Kasumi-1 (cell line): ENCODE measurements at places on chromosomes 12 and 14.

- no peak for DNase-seq
Measured at GRCh38 chr14:93281937-93282336, 50.9 kb downstream of the BTBD7 start.

- DNase-seq, result peak; percentile 63
Measured at GRCh38 chr14:23562822-23563472, 4.6 kb downstream of the AP1G2 start.

- DNase-seq, result no peak
Measured at GRCh38 chr12:3071107-3071506, 6.1 kb upstream of the TSPAN9 start.

DNA sequence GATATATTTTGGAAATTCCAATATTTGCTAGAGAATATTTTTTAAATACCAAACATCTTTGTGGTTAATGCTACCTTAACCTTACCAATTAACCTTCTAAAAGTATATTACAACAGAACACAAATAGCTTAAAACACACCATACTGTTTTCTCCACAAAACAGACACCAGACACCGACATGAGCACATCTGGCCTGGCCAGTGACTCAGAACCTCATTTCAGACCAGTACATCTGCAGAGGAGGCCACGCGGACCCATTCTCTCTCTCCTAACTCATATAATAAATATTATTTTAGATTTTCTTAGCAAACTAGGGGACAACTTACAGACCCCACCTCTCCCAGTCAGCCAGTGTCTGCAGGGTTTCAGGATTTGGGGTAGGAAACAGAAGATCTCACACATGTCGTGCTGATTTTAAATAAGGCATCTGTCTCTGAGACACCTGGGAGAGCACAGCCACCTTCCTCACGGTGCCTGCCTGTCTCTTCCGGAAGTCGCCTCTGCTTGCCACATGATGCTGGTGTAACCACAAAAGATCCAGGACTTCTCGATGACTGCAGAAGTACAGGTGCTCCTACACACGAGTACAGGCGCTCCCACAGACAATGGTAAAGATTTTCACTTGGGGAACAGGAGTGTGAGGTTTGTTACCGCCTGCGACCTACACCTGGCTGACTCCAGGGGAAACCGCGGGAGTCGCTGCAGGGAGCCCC is 9.7 kb upstream of the ANKLE2 start:
- DNase-seq, result peak; percentile 37

DNA sequence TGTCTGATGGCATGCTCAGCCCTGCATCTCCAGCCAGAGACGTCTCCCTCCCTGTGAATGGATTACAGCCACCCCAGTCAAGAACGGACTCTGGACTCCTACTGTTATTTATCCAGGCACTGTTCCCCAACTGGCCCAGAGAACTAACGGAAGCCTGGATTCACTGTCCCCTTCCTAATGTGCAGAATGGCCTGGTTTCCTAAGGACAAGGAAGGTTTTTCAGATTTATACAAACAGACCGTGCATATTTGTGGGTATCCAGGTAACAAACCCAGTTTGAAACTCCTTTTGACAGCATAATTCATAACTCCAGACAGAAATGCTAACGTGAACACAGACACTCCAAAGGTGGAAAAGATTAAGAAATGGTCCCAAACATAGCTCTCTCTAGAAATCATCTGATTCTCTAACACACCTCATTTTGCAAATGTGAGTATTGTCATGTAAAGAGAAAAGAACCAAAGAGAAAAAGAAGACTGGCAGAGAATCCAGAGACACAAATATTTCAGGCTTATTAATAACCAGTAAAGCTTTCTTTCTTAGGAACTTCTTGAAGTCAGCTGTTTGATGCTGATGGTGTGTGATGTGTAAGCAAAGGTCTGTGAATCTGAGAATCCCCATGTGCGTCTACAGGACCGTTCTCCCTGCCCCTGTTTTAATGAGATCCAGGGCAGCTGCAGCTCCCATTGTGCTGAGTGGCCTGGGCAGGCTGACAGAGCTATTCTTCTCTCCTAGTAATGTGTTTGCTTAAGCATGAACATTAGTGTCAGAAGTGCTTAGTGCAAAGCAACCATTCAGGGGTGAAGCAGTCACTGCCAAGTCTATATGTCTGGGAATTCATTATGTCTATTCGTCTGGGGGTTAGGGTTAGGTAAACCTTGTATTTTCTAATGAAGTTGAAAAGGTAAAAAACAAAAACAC is 86.8 kb upstream of the HIF1A start:
- no peak for DNase-seq

- DNase-seq, result no peak
Measured at GRCh38 chr14:104433401-104434213, 146.0 kb upstream of the C14orf180 start.

GRCh38 chr12:104887452-104887851 is 70.6 kb downstream of the SLC41A2 start:
- no peak for DNase-seq

GRCh38 chr12:132285991-132286681 is 43.3 kb downstream of the GALNT9 start:
- no peak for DNase-seq

DNA sequence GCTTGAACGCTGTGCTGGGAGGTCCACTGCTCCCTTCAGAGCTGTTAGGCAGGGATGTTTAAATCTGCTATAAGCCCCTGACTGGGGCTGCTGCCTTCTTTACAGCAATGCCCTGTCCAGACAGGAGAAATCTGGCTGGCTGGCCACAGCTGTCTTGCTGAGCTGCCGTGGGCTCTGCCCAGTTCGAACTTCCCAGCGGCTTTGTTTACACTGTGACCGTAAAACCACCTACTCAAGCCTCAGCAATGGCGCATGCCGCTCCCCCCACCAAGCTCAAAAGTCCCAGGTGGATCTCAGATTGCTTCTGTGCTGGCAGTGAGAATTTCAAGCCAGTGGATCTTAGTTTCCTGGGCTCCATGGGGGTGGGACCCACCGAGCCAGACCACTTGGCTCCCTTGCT is 35.8 kb downstream of the CKAP4 start:
- DNase-seq, result no peak

- DNase-seq, result no peak
Measured at GRCh38 chr14:76272774-76273173, 103.2 kb upstream of the ESRRB start.

DNA sequence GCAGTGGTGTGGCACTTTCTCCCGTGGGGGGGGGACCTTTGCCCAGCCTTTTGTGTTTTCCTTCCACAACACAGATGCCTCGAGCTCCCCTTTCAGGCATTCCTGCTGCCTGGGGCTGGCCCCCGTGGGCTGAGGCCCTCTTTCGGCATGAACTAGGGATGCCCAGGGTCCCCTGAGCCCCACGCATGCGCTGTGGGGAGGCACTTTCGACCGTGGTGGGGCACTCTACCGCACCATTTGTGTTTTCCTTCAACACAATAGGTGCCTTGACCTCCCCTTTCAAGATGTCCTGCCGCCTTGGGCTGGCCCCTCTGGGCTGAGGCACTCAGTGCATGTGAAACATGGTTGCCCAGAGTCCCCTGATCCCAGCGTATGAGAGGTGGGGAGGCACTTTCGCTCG is 363.7 kb downstream of the ALG10 start:
- no peak for DNase-seq

DNA sequence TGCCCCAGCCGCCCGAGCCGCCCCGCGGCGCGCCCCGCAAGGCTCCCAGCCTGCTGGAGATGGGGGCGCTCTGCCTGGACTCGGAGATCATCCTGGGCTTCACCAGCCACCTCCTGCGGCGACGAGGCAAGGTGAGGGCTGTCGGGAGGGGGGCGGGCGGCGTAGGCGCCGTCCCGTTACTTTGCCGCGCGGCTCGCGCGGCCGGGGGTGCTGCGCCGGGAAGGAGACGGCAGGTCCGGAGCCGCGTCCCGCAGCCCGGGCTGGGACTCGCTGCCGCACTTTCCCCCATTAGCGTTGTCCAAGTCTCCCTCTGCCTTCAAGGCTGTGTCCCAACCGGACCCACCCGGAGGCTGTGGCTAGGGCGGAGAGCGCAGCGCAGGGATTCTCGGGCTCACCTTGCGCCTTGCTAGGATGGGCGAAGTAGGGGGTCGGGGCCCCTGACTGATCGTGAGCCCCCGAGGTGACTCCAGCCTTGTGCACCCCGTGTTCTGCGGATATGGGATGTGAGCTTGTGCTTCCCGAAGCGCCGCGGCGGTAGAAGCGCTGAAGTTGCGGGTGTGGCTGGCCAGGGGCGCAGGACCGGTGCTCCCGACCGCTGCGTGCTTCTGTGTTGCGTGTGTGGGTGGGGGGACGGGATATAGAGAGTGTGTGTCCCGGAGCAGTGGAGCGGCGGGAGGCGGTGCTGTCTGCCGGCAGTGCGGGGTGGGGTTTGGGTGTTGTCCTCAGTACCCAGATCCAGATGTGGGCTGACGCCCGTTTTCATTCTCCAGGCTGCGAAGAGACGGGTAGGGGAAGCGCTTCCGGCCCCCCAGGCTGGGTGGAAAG is 1.7 kb upstream of the KIF26A start:
- DNase-seq, result no peak

DNA sequence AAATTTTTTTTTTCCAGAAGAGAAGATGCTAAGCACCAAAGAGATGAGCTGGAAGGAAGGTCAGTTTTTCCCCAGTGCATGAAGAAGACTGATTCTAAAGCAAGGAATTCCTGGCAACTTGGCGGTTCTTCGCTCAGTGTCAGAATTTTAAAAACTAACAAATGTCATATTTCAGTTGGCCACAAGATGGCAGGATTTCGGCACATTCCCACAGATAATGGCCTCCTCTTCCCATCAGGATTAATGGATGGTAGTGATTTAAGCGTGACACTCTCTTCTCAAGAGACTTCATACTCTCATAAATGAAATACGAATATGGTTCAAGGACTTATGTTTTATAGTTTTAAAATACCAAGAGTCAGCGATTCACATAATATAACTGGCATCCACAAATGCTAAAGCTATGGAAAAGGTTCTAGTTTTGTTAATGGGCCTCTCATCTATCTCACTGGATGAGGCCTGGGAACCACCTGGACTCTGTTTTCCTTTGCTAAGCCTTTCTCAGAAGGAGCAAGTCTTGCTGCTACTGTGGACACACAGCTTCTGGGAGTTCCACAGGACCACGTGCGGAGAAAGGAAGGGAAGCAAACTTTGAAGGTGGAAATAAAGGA is 46.1 kb upstream of the PTPRO start:
- DNase-seq, result no peak

DNA sequence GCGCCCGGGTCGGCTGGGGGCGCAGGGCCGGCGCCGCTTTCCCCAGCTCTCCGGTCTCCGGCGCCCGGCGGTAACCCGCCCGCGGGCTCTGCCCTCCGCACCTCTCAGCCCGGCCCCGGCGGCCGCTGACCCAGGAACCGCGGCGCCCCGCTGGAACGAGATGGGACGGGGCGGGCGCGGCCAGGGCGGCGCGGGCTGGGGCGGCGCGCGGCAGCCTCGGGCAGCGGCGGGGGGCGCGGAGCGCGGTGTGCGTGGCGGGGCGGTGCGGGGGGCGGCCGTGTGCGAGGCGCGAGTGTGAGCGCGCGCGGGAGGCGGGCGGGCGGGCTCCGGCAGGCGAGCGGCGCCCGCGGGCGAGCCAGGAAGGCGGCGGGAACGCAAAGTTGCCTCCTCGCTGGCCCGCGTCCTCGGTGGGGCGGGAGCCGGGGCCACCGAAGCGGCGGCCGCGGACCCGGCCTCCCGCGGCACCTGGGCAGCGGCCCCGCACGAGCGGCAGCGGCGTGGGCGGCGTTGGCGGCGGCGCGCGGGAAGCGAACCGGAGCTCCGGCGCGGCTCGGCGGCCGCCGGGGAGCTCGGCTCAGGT is 671 bp upstream of the DIO3 start:
- DNase-seq, result no peak

- no peak for DNase-seq
Measured at GRCh38 chr14:100320157-100320856, 2.8 kb upstream of the SLC25A47 start.

GRCh38 chr14:23930742-23931141 is 22.8 kb upstream of the DHRS4 start:
- no peak for DNase-seq

DNA sequence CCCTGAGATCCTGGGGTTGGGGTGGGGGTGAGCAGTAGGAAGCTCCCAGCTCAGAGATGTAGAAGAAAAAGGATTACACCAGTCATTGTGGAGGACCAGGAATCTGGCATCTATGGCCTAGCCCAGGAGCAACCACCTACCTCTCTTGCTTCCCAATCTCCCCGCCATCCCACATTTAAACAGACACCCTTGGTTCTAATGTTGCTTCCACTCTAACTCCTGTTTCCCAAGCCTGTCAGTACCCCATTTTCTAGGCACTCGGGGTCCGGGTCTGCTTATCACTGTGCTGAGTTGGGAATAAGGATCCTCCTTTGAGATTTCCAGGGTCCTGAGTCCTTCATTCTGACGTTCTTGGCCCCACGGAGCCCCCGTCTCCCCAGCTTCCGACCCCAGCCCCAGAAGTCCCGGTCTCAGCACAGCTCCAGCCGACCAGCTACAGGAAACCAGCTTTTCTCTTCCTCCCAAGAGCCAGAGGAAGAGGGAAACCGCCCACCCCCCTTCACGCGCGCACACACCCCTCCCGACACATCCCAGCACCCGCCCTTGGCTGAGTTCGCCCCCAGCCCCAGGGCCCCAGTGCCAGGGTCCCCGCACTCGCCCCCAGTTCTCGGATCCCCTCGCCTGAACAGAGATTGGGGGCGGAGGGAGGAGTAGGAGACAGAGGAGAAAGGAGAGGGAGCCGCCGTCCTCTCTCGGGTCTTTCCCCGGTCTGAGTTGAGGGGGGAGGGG is 1.2 kb downstream of the ITGA5 start:
- peak; percentile 47 for DNase-seq

GRCh38 chr12:131152587-131152986 is 198.9 kb downstream of the ADGRD1 start:
- DNase-seq, result no peak

DNA sequence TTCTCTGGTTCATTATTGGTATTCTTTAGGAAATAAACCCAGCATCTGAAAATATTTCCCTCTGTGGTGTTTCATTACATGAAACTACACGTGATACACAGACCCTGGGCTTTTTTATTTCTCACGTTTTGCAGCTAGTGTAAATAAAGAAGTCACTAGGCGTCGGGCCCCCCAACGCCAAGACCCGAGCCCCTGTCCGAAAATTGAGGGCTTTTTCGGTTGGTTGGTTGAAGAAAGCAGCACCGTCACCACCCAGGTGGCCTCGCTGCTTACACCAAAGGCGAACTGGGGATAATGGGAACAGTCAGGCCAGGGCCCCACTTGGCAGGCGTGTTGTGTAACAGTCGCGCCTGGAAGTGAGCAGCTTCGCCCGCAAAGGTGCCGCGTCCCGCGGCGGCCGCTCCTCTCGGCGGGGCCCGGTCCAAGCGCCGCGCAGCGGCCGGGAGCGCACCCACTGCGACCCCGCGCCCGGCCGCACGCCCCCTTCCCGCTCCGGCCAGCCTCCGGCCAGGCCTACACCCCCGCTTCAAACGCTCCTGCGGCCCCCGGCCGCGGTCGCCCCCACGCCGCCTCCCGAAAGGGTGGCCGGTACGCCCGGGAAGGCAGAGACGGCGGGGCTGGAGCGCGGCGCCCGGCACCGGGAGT is 1.2 kb downstream of the DUSP16 start:
- DNase-seq, result no peak
